T-helper 9 cell (primary cell): ENCODE measurements at places on chromosomes 7 and 10.

DNA sequence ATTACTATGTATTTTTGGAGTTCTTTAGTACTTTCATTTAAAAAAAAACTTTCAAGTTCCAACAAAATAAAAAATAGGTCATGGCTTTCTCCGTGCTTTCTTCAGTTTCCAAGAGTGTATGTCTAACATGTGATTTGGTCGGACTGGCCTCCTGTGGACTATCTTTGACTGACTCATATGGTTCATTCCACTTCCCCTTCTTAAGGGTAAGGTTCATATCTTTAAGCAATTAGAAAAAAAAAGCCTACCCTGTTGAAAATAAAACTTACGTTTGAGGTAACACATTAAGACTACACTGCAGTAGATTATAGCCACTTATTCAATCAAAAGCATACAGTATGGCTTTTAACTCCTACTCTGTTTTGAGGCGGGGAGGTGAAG, 112.8 kb upstream of the AHR start:
- DNase-seq, result no peak

DNA sequence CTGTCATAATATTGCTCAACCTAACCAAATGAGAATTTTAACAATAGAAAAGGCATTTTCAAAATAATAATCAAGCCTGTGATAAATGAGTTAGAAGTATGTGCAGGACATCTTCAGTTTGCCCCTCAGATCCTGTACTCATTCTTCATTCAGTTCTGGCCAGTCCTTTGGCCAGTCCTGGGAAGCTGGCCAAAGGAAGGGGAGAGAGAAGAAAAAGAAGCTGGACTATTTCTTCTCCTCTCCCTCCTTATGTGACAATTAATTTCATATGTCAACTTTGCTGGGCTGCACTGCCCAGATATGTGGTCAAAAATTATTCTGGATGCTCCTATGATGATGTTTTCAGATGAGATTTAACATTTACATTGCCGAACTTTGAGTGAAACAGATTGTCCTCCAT, 31.6 kb upstream of the ITGB8 start:
- DNase-seq, result no peak

GRCh38 chr7:81111358-81111757, 192.5 kb upstream of the SEMA3C start:
- DNase-seq, result no peak

DNA sequence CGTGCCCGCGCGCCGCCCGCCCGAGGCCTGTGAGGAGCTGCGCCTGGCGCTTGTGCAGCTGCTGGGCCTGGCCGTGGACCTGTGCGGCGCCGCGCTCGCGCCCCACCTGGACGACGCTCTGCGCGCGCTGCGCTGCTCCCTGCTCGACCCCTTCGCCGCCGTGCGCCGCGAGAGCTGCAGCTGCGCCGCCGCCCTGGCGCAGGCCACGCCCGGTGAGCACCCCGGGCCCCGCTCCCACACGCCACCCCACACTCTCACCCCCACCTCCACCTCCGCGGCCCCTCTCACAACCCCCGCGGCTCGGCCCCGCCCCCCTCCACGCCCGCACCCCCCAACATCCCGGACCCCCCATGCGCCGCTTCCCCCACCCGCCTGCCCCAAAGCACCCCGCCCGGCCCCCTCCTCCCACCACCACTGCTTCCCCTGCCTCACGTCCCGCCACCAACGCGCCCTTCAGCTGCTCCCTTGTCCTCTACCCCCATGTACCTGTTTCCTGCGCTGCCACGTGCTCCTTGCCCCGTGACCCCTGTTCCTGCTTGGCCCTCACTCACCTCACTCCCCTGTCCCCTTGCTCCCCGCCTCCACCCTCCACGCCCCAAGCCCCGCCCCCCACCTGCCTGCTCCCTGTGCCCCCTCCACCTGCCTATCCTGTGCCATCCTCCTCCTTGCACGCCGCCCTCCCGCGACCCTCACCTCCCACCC, at the start of gene PRKAR1B:
PRKAR1B (minus strand) TSS at position 178 of the 702 bp plus-strand sequence. CDS start 15,776 bp downstream, outside the sequence.
- DNase-seq, result no peak

DNA sequence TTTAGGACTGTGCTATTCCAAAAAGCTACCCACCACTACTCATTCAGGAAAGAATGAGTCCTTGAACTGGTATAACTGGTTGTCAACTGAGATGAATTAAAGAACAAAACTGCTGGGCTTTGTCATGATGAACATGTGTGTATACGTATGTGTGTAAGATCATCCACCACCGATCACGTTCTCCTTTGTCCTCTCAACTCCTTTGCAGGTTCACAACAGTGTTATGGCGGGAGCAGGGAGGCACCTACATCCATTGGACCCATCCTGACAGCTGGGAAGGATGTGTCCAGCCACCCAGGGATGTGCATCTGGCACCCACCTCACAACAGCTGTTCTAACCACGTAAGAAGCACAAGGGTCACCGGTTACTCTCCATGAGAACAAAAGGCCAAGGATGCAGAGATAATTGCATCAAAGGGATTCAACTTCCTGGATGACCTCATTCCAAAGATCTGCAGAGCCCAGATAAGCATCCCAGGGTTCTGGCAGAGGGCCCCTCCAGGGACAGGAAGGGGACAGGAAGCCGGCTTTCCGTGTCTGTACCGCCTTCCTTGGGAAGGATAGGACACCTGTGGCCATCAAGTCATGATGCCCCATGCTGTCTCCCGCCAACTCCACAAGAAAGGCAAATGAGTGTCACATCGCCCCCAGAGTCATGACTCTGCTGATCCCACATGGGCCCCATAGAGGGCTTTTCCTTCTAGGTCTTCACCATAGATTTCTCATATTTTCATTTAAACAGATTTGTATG, 66.1 kb downstream of the STEAP1B start:
- DNase-seq, result no peak

- no peak for DNase-seq
Observed at GRCh38 chr7:139523968-139524815, 707 bp downstream of the CLEC2L start.

DNA sequence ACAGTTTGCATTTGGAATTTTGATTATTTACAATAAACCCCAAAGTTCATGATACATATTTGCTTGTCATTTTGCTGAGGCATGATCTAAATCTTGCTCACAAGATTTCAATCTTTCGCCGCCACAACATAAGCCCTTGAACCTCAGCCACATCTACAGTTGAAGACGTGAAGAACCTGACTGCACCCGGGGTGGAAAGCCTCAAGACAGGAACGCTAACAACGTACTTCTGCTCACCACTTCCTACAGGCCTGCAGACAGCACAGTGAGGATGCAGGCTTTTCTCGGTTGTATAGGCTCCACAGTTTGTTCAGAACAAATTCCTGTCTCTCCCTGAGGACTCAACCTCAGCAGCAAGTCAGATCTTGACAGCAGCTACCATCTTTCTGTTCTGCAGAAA, 393.8 kb upstream of the PRKCQ start:
- DNase-seq, result no peak

DNA sequence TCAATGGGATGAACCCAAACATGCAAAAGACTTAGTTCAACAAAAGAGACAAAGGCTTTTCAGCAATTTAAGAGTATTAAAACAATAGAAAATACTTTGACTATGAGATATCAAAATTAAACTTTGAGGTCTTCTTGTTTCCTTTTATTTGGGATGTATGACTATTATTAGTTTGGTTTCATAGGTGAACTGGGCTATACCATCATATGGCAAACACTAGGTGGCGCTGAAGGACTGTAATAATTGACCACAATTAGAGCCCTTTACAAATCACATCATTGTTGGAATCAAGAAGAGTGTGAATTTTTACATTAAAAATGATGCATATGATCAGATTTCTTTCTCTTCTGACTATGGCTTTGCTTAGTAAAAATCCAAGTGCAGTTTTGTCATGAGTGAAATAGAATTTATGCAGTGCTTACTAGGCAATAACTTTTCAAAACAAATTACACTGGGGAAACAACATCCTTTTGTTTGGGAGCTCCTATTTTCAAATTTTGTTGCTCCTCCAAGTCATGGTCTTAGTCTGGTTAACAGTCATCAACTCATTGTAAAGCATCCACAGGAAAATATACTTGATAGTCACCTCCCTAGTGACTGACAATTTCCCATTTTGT, 14.7 kb upstream of the NXPH1 start:
- DNase-seq, result peak; percentile 48

GRCh38 chr7:70679661-70680060, 452.3 kb upstream of the GALNT17 start:
- no peak for DNase-seq

GRCh38 chr10:126935263-126935946, 30.2 kb downstream of the DOCK1 start:
- no peak for DNase-seq

DNA sequence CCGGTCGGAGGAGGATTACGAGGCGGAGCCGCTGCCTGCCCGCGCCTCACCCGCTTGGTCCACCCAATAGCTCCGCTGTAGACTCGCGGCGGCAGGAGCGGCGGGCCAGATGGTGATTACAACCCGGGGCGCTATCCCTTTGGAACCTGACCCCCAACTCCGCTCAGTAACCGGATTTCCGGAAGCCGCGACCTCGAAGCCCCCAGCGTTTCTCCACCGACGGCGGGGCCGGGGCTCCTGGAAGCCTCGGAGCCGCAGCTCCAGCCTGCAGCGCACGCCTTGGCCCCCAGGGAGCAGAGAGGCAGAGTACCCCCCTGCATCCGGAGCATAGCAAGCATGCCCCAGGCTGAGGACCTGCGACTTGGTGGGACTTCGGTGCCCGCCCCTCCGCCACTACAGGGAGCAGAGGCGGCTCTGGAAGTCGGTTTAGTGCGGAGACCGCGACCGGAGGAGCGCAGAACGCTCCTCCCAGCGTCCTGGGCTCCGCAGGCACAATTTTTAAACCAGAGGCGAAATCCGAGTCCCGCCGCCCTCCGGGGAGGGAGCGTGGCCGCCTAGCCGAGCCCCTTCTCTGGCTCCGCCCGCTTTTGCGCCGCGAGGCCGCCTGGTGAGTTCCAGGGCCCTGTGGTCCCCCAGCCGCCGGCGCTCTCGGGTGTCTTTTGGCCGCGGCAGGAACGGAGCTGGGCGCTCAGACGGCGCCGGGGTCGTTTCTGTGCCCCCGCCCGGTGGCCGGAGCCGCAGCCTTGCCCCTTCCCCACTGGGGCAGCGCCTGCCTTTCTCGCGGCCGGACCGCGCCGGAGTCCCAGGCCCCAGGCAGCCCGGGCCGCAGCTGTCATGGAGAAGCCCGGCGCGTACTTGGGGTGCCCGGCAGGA, 28.2 kb upstream of the BMS1 start:
- peak; percentile 4 for DNase-seq
